ENCODE measurements at places on chromosomes 1 and 21.

GRCh38 chr1:150970808-150971582, 3.6 kb downstream of the CERS2 start:
- DNase-seq: no peak

- DNase-seq: no peak
These were observed 392 bp downstream of the GSTM2 start for GRCh38 chr1:109668123-109668775.

- no peak for DNase-seq
These were observed 3.9 kb upstream of the TGFBR3 start for GRCh38 chr1:91889717-91890459.

DNA sequence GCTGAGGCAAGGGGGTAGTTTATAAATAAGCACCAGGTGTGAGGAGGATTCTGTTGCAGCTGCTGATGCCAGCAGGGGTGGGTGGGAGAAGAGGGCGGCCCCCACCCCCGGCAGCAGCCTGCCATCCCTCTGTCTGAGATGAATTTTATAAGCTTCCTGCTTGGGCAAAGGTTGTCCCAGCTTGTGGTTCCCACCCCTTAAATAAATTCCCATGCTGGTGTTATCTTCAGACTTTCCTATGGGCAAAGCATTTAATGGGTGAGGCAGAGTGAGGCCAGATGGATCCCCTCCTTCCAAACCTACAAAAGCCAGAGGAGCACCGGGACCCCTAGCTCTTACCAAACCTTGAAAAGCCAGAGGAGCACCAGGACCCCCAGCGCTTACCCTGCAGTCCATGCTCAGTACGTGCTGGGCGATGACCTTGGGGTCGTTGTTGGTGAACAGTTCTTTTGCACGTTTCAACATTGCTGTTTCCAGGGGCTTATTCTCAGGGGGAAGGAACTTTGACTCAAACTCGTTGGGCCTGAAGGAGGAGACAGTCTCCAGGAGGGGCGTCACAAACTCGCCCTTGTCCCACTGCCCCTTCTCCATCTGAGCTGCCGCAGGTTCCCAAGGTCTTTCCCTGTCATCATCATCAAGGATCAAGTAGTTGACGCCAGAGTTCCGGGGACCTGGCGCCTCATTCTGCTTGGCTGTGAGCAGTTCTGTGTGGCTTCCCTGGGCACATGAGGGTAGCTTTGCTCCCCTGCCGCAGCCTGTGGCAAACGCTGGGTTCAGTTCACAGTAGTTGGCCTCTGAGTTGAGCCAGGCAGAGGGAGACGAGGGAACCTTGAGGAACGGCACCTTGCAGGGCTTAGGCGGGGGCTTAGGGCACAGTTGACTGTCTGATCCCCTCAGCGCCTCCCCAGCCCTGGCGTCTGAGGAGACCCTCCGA, 99.5 kb downstream of the BCAR3 start:
- no peak for DNase-seq

DNA sequence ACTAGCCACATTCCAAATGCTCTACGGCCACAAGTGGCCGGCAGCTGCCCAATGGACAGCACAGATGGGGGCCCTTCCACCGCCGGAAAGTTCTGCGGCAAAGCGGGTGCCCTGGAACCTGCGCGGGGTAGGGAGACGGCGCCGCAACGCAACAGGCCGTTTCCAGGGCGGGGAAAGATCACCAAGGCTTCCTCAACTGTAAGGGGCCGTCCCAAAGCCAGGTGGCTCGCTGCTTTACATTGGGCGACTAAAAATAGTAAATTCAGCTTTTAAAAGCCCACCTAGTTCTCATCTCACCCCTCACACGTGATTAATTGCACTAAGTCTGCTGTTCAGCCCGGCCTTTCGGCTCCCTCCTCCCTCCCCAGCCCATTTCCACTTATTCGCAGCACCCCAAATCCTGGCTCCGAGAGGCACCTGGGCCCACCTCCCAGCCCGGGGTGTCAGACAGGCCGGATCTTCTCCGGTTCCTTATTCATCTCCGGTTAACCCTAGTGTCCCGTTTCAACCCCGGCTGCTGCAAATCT, 643 bp downstream of the CFAP298 start:
- DNase-seq: peak; percentile 42

Data from stimulated activated CD4-positive, alpha-beta T cell treated with anti-CD3 and anti-CD28 coated beads, Interleukin-12 subunit alpha, Interleukin-12 subunit beta, amount 100 ng/mL, for 24 hours (primary cell).